ENCODE measurements at places on chromosomes 7 and 10.

DNA sequence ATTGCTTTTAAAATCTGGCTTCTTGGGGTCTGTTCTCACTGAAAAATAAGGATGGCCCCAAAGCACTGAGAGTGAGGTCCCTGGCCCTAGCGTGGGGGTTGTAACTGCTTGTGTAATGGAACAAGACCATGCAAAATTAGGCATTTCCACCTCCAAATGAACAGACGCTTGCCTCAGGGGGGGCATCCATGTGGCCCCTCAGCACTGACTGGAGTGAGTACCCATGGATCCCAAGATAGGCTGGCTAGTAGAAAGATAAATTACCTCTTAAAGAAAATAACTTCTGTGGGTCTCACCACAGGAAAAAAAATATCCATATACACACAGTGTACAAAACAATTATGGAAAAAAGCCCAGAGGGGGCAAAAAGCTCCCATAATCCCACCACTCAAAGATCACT lies 15.2 kb upstream of the CPA1 start:
- DNase-seq = no peak

- peak; percentile 68 for DNase-seq
Observed at GRCh38 chr10:3467052-3467951, 294.7 kb upstream of the PITRM1 start.

GRCh38 chr10:113438652-113439051 lies 114.2 kb upstream of the HABP2 start:
- DNase-seq = no peak

GRCh38 chr10:34705563-34705962 lies 109.5 kb downstream of the PARD3 start:
- DNase-seq = no peak

GRCh38 chr7:32865448-32866030 lies 26.0 kb downstream of the KBTBD2 start:
- no peak for DNase-seq

DNA sequence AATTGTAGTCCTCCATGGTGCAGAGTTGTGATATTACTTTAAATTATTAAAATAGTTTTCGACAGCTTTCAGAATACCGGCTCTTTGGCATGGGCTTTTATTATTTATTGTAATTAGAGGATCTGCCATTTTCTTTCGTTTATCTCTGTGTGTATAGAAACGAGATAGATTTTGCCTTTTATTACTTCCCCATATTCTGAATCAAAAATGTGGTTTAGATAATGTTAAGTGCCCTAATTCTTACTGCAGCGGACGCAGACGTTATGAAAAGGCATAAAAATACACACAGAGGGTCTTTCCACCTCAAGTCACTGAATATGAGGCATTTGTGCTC lies 1.9 kb upstream of the ARID5B start:
- no peak for DNase-seq

- DNase-seq = no peak
Observed at GRCh38 chr10:119714484-119714816, 11.4 kb upstream of the INPP5F start.

- no peak for DNase-seq
Observed at GRCh38 chr10:103747193-103747865, 108.0 kb downstream of the SH3PXD2A start.

GRCh38 chr7:134941185-134941900 lies 45.0 kb upstream of the AGBL3 start:
- no peak for DNase-seq

GRCh38 chr10:44627591-44628354 lies 242.9 kb upstream of the CXCL12 start:
- DNase-seq = peak; percentile 72

GRCh38 chr10:104327745-104328645 lies 10.3 kb downstream of the ITPRIP start:
- DNase-seq = no peak

DNA sequence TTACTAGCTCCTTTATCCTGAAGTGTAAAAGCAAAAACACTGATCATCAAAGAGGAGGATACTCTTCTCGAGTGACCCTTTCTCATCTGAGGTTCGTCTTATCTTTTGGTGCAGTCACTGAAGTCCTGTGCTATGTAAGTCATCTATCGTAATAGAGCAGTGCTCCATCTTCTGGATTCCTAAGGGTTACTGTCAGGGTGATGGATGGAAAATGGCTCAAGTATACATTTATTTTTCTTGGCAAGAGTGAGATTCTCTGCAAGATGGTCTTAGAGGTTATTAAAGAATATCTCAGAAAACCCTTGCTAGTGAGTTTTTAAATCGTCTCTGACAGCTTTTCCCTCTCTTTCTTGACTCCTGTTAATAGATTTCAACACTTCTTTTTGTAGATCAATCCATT lies 12.4 kb downstream of the PRKG1 start:
- no peak for DNase-seq

- no peak for DNase-seq
Observed at GRCh38 chr7:138023618-138024342, 21.9 kb upstream of the CREB3L2 start.

GRCh38 chr7:103011650-103012049 lies 62.9 kb downstream of the FBXL13 start:
- DNase-seq = no peak

DNA sequence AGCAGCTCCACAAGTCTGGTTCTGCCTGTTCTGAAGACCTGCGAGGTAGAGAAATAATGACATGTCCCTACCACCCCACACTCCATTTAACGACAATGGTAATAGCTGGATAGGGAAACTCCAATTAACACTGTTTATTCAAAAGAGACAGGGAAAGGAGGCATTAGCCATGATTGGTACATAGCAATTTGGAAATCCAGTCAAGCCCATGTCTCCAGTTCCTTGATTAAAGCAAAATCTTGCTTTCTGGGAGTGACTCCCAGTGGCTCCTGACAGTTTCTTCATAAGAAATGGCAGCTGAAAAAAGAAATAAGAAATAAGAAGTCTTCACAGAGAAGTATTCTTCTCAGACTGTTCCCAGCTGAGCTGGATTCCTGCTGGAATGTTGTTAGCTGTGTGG lies 140.7 kb upstream of the LYZL2 start:
- no peak for DNase-seq

GRCh38 chr7:113142385-113143119 lies 24.2 kb upstream of the SMIM30 start:
- DNase-seq = no peak

GRCh38 chr7:2260820-2261219 lies 18.8 kb downstream of the NUDT1 start:
- DNase-seq = no peak

- no peak for DNase-seq
Observed at GRCh38 chr7:36487756-36488336, 98.2 kb downstream of the ANLN start.

All from AG04449 (cell line).